Urinary bladder (tissue), 4 donors: ENCODE measurements at places on chromosomes 12 and 14. TPM values are rescaled to one million over a fixed set of nuclear protein-coding genes. Genes with fewer than 3 reads are reported as not detected.

The PTGER2 gene
- 4.8 TPM for total RNA-seq

The KIAA0586 gene
- total RNA-seq = 45.9 TPM

The PMEL gene
- 1.5 TPM for total RNA-seq

The MANSC4 gene
- not detected for total RNA-seq

The CCDC196 gene
- not detected for total RNA-seq

The CSRP2 gene
- total RNA-seq = 93.4 TPM

DNA sequence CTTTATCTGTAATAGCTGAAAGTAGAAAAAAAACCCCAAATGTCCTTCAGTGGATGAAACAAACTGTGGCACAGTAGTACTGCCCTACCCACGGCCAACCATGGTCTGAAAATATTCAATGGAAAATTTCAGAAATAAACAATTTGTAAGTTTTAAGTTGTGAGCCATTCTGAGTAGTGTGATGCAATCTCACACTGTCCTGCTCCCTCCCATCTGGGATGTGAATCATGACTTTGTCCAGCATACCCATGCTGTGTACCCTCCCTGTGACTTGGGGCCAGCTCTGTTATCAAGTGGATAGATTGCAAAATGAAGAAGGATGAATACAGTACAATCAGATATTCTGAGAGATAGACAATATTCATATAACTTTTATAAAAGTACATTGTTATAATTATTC is 106.2 kb downstream of the SMOC1 start:
- DNase-seq = no peak

DNA sequence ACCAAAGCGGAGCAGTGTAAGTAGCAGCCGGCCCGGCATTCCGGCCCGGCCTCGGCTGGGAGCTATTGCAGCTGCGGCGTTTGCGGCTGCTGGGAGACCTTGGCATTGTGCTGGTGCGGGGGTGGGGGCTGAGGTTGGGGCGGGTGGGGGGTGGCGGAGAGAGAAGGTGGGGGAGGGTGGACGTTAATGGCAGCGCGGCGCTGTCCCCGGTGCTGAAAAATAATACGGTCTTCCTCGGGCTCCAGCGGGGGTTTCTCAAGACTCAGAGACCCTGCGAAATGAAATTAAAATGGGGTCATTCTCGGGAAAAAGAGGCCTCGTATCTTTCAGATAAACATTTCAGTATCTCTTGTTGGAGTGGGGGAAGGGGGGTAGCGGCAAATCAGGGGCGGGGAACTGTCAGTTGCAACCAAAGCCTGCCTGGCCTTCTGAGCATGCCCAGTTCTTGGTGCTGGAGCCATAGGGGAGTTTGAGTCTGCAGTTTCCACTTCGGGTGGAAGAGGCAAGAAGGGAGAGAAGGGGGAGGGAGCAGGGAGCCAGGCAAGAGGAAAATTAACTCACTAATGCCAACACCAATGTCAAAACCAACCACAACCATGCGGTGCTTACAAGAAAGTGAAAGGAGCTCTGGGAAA is 414 bp downstream of the UNC79 start:
- no peak for DNase-seq

- DNase-seq = no peak
Observed at GRCh38 chr12:25384893-25385248, 134.1 kb upstream of the KRAS start.

The MUCL1 gene
- total RNA-seq = not detected

GRCh38 chr14:71426001-71426400 is 506.2 kb upstream of the RGS6 start:
- no peak for DNase-seq

- no peak for DNase-seq
Observed at GRCh38 chr14:94867946-94868771, 98.2 kb upstream of the GSC start.

- DNase-seq = no peak
Observed at GRCh38 chr12:20486233-20486632, 117.9 kb downstream of the PDE3A start.

DNA sequence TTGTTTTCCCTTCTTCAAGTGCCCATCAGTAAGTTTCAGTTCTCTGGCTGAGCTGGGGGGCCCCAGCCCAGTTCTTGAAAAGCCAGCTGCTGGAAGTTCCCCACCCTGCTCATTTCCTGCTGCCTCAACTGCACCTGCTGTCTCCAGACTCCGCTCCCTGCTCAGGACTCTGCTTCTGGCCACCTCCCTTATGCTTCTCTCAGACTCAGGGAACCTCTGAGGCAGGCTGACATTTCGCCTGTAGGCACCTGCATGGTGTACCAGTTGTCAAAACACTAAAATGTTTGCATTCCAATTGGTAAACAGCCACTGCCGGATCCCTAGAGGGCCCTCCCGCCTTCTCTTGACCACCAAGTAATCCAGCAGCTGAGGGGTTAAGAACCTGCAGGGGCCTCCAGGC is 136.5 kb upstream of the VRK1 start:
- DNase-seq = no peak

The LYZ gene
- 33.0 TPM for total RNA-seq

The DIO3 gene
- 1.8 TPM for total RNA-seq

DNA sequence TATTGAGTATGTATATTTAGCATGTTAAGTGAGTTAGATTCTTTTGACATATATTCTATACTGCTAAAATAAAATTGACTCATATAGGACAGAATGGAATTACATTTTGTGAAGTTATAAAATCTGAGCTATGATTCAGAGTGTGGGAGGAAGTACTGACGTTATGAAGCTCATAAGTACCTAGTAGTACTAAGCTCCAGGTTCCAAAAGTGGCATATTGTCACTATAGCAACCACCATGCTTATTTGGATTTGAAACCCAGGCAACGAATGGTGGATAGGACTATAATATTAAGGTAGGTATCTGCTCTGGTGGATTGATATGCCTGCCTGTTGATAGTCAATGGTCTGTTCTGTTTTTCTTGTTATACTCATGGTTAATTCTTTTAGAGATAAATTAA is 2.2 kb upstream of the FBXO33 start:
- no peak for DNase-seq

- no peak for DNase-seq
Observed at GRCh38 chr14:56207626-56208292, 89.5 kb downstream of the PELI2 start.

The TSPAN19 gene
- not detected for total RNA-seq

- no peak for DNase-seq
Observed at GRCh38 chr14:93898731-93899130, 28.4 kb upstream of the FAM181A start.

DNA sequence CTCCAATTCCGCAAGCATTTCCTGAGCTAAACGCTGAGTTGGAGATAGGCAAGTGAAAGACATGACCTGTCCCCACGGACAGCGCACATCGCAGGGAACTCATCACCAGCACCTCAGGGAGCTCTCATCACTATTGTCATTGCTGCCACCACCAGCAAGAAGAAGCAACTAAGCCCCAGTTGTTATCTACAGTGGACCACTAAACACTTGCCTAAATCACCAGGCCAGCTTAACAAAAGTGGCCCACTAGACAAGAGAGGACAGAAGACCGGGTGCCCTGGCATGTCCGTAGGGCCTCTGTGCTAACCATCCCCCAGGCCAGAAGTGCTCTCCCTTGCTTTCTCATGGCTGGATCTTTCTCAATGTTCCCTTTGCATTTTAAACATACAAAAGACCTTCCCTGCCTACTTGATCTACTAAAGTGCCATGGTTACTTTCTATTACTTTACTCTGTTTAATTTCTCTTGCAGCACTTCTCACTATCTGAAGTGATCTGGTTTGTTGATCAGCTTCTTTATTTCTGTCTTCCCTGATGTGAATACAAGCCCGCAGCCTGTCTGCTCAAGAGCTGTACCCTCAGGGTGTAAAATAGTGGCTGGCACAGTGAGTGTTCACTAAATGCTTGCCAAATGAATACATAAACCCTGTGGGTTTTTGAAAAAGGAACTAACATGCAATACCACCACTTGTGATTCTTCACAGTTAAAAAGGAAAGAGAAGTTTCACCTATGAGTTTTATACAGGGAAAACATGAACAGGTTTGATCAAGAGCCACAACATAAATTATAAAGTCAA is 60.9 kb upstream of the RFLNA start:
- no peak for DNase-seq

DNA sequence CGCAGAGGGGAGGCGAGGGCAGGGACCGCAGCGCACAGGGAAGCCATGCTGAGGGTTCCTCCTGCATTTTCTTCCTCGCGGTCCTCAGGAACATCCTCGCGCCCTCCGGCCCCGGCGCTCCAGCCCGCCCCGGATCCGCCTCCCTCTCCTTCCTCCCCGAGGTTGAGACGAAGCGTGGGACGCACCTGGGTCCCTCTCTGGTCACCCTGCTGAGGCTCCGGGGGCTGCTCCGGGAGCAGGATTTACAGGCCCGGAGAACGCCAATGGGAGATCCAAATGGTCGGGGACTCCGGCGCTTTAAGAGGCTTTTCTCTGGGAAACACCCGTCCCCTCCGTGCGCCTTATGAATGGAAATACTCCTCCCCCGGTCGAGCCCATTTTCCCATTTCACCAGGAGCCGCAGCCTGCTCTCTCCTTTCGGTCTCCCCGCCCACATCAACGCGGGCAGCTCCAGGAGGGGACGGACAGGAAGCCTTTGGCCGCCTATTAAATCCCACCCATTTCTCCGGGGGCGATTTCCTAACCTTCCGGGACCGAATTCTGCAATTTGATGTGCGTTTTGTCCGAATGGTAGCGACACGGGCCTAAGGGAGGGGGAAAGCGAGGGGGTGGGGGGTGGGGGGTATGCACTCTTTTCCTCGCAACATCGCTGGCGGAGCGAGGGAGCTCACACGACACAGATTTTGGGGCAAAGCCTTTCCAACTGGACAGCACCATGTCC is at the start of gene UNC79:
TSS of gene UNC79 (plus strand) at position 625 of the 721 bp plus-strand sequence. CDS start at position 716, 91 bp downstream.
- DNase-seq = peak; percentile 5

- DNase-seq = no peak
Observed at GRCh38 chr12:32437095-32437515, 37.7 kb downstream of the FGD4 start.

DNA sequence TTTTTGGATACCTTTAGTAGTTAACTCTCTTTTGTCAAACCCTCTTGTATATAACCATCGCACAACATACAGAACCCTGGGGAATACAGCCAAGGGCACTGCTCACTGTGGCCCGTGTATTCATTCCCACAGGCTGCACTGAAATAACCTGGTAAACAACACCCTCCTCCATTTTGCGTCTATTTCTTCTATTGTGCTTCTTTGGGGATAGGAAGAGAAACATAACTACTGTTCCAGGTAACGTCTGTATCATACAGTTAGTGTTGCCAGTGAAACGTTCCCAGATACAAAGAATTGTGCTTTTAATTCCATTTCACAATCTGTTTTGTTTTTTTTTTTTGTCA is 9.6 kb downstream of the C12orf76 start:
- DNase-seq = no peak

The TTC7B gene
- 20.0 TPM for total RNA-seq

- no peak for DNase-seq
Observed at GRCh38 chr12:109476807-109477184, 304 bp downstream of the KCTD10 start.

GRCh38 chr14:20682127-20682434 is 2.3 kb upstream of the RNASE4 start:
- DNase-seq = no peak

The KRT84 gene
- total RNA-seq = not detected

The SDR39U1 gene
- total RNA-seq = 12.3 TPM

- no peak for DNase-seq
Observed at GRCh38 chr12:42221726-42222125, 16.3 kb downstream of the YAF2 start.

GRCh38 chr12:106010741-106011140 is 128.0 kb downstream of the NUAK1 start:
- DNase-seq = no peak

DNA sequence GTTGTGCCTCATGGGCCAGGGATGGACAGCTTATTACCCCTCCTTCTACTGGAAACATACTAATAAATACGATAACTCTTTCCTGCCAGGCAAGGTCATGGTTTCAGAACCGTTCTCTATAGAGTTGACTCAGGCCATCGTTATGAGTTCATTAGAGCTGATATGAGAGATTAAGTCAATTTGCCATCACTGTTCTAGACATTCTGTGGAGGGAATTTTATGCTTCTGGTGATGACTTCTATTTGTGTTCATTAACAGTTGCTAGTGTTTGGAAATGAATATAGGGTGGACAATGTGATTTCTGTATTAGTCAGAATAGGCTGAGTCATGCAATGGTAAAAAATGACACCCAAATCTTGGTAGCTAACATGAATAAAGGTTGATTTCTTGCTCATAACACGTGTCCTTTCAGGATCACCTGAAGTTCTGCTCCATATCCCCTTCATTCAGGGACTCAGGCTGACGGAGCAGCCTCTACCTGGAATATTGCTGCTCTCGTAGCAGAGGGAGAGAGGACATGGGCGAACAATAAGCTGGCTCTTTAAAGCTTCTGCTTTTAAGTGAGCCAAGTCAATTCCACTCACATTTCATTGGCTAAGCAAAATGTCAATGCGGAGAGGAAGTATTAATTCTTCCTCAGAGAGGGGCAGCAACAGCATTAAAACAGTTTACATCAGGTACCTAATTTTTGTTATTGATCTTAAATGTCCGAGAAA is 18.5 kb upstream of the TBPL2 start:
- no peak for DNase-seq

GRCh38 chr12:104517880-104518279 is 61.1 kb downstream of the CHST11 start:
- no peak for DNase-seq

The GLT1D1 gene
- total RNA-seq = 0.58 TPM

The ZNF891 gene
- 7.3 TPM for total RNA-seq

- no peak for DNase-seq
Observed at GRCh38 chr12:69708649-69709048, 9.5 kb upstream of the BEST3 start.
